ENCODE measurements at places on chromosomes 13 and 19. TPM values are rescaled to one million over a fixed set of nuclear protein-coding genes. Genes with fewer than 3 reads are reported as not detected.

DNA sequence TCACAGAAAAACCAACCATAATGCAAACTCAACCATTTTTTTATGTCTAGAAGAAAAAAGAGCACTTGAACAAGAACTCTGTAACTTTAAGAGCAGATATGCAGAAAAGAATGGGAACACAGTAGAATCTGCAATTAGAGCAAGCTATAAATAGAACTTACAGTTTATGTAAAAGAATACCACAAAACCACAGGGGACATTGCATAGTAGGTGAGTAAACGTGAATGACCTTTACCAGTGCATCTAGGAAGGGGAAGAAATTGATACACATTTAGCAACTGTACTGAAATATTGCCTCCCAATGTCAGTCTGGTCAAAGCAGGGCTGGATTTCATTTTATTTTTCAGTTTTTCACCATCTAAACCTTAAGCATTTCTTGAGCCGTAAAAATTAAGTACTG, 242.2 kb upstream of the EDNRB start:
- H3K27me3 ChIP-seq, result no peaks in the 10 kb centered on the region
- peak; percentile 46 for DNase-seq
- no peaks in the 10 kb centered on the region for H3K4me1 ChIP-seq
- no peaks in the 10 kb centered on the region for H3K36me3 ChIP-seq
- H3K4me3 ChIP-seq, result no peak overlapping the region

DNA sequence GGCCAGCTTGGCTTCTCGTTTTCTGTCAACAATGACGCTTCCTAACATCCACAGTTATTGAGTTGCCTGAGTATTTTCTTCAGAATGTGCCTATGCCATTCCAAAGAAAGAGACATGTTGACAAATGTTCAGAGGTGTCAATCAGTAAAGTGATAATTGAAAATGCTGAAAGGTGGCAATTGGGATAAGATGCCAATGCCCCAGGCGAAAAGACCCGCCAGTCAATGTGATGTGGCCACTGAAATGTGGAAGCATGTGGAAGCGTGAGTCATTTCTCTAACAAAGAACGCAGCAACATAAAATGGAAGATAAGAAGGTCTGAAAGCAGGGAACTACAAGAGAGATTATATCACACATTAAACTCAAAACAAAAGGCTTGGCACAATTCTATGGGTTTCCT, 882.2 kb upstream of the SLC10A2 start:
- no peak for DNase-seq
- H3K36me3 ChIP-seq, result no peaks in the 10 kb centered on the region
- no peak overlapping the region for H3K27ac ChIP-seq
- H3K27me3 ChIP-seq, result no peaks in the 10 kb centered on the region

GRCh38 chr19:3363841-3364500, 2.4 kb upstream of the NFIC start:
- peaks cover 44% of the 10 kb centered on the region for H3K4me1 ChIP-seq
- no peak overlapping the region for H3K4me3 ChIP-seq
- H3K36me3 ChIP-seq, result peaks cover 4% of the 10 kb centered on the region
- H3K27me3 ChIP-seq, result no peaks in the 10 kb centered on the region
- H3K27ac ChIP-seq, result peak overlapping the region; percentile 44

- DNase-seq, result no peak
- peaks cover under 1% of the 10 kb centered on the region for H3K36me3 ChIP-seq
- peaks cover 6% of the 10 kb centered on the region for H3K4me1 ChIP-seq
- H3K27me3 ChIP-seq, result no peaks in the 10 kb centered on the region
These were observed 19.4 kb downstream of the UFM1 start for GRCh38 chr13:38369058-38369457.

GRCh38 chr19:35041548-35042055, at the start of gene HPN:
TSS of gene HPN (plus strand) at chr19:35041721. CDS start at chr19:35042507, 786 bp downstream.
- no peaks in the 10 kb centered on the region for H3K36me3 ChIP-seq
- no peaks in the 10 kb centered on the region for H3K4me1 ChIP-seq
- H3K27me3 ChIP-seq, result no peaks in the 10 kb centered on the region
- no peak for DNase-seq
- H3K4me3 ChIP-seq, result no peak within 1 kb of the TSS

DNA sequence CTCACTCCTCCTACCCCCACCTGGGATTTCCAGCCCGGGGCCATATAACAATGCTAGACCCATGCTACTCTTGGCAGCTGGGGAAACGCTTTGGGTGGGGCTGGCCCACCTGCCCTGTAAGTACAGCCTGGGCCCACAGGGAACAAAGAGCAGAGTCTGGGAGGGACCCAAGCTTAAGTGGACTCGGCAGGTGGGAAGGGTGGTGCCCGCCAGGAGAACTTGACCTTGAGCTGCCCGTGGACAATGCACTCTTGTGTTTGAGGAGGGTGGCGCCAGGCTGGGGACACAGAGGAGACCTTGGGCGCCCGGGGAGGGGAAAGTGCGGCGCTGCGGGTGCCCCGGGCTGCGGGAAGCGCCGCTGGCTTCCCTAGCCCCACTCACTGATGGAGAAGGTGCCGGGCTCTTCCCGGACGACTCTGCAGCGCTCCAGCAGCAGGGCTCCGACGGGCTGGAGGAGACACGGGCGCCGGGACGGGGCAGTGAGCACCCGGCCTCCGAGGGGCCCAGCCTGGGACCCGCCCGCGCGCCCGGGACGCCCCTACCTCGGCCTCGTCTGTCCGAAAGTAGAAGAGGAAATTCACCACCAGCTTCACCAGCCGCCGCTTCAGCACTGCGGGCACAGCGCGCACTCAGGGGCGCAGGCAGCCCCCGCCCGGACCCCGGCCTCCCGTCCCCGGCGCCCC, 607 bp downstream of the PLEKHJ1 start:
- peaks cover 13% of the 10 kb centered on the region for H3K4me1 ChIP-seq
- H3K36me3 ChIP-seq, result peaks cover 42% of the 10 kb centered on the region
- H3K4me3 ChIP-seq, result peak overlapping the region; percentile 86
- peak overlapping the region; percentile 87 for H3K27ac ChIP-seq
- H3K27me3 ChIP-seq, result no peaks in the 10 kb centered on the region

Gene MAMSTR
- total RNA-seq, result 0.22 TPM

GRCh38 chr13:82654861-82655855, 1227.1 kb downstream of the SLITRK1 start:
- peaks cover 5% of the 10 kb centered on the region for H3K4me1 ChIP-seq
- peak overlapping the region; percentile 75 for H3K27ac ChIP-seq
- peak; percentile 75 for DNase-seq
- no peaks in the 10 kb centered on the region for H3K27me3 ChIP-seq

GRCh38 chr13:98033277-98034247, 80.1 kb downstream of the IPO5 start:
- H3K27me3 ChIP-seq, result no peaks in the 10 kb centered on the region
- H3K4me1 ChIP-seq, result no peaks in the 10 kb centered on the region
- no peak overlapping the region for H3K27ac ChIP-seq
- no peak overlapping the region for H3K4me3 ChIP-seq
- H3K36me3 ChIP-seq, result no peaks in the 10 kb centered on the region
- DNase-seq, result peak; percentile 53

Gene TMPRSS9
- total RNA-seq, result not detected

Gene C2CD4C
- total RNA-seq, result 0.49 TPM

GRCh38 chr19:19140476-19140875, 2.2 kb upstream of the TMEM161A start:
- no peak overlapping the region for H3K27ac ChIP-seq
- H3K4me3 ChIP-seq, result no peak overlapping the region
- H3K36me3 ChIP-seq, result peaks cover 5% of the 10 kb centered on the region
- H3K27me3 ChIP-seq, result no peaks in the 10 kb centered on the region

DNA sequence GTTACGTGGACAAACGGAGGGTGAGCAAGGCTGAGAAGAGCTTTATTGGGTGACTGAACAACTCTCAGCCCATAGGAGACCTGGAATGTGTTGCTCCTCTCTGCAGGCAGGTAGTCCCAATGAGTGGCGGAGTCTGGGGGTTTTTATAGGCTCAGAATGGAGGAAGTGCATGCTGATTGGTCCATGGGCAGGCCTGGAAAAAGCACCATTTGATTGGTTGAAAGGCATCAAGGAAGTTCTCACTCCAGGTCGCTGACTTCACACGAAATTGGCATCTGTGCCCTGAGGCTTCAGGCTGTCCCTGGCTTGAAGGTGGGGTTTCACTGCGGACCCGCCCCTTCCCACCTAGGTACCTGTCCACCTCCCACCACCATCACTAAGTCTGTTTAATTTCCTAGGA, 65.4 kb downstream of the SPATA13 start:
- no peaks in the 10 kb centered on the region for H3K4me1 ChIP-seq
- no peak overlapping the region for H3K4me3 ChIP-seq
- H3K36me3 ChIP-seq, result no peaks in the 10 kb centered on the region
- H3K27ac ChIP-seq, result no peak overlapping the region
- H3K27me3 ChIP-seq, result no peaks in the 10 kb centered on the region

GRCh38 chr19:39379865-39380396, 11.0 kb downstream of the PAF1 start:
- no peak overlapping the region for H3K27ac ChIP-seq
- H3K4me3 ChIP-seq, result no peak overlapping the region
- no peak for DNase-seq

Gene UQCR11
- 256 TPM for total RNA-seq

Gene ZNF677
- not detected for total RNA-seq

Gene IL27RA
- 1.7 TPM for total RNA-seq

DNA sequence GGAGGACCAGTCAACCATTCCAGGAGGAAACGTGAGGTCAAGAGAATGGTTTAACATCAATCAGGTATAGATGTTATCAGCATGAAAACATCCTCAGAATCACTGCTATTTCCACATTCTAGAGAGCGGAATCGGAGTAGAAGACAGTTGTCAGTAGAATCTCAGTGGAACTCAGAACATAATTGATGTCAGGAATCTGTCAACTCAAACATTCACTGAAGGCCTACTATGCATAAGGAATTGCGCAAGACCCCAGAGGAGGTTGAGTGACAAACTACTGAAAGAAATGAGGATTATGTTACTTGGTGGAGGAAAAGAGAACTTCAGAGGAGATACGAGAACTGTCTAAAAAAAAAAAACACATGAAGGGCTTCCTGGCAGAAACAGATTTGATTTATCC, 97.8 kb downstream of the LHFPL6 start:
- H3K4me1 ChIP-seq, result peaks cover 10% of the 10 kb centered on the region
- H3K36me3 ChIP-seq, result no peaks in the 10 kb centered on the region
- DNase-seq, result no peak
- no peaks in the 10 kb centered on the region for H3K27me3 ChIP-seq

DNA sequence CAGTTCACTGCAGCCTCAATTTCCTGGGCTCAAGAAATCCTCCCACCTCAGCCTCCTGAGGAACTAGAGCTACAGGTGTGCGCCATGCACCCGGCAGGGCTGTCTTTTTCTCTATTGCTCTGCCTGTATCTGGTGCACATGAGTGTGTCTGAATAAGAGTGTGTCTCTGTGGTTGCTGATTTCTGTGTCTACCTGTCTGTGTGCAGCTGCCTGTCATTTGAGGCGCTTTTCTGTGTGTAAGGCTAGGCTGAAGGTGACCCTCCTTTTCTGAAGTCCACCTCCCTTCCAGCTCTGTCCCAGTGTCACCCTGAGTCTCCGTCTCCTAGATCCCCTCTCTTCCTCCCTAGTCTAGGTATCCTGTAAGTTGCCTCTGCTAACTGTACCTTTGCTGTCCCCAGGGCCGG, 1.5 kb upstream of the PRR12 start:
- H3K27ac ChIP-seq, result no peak overlapping the region
- H3K4me1 ChIP-seq, result peaks cover 25% of the 10 kb centered on the region
- no peak overlapping the region for H3K4me3 ChIP-seq
- H3K36me3 ChIP-seq, result peaks cover 21% of the 10 kb centered on the region
- no peak for DNase-seq

Gene CPB2
- total RNA-seq, result not detected

DNA sequence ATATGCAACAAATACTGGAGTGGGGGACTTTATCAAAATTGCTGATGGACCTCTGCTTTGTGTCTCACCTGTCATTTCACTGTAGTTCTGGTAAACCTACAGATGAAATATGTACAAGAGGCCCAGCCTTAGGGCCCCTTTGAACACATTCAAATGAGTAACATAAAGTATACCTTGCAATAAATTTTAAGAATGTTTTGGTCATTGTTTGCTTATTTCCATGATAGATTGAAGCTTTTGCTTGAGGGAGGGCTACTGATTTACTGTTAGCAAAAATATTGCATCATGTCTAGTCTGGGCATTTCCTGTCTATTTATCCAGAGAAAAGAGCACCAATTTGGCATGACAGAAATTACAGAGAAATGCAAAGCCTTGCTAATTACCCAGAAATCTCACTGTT, 705.5 kb upstream of the PCDH9 start:
- no peak for DNase-seq
- H3K4me3 ChIP-seq, result no peak overlapping the region
- H3K27ac ChIP-seq, result no peak overlapping the region
- H3K4me1 ChIP-seq, result peaks cover 20% of the 10 kb centered on the region

Gene SF3A2
- total RNA-seq, result 119 TPM

DNA sequence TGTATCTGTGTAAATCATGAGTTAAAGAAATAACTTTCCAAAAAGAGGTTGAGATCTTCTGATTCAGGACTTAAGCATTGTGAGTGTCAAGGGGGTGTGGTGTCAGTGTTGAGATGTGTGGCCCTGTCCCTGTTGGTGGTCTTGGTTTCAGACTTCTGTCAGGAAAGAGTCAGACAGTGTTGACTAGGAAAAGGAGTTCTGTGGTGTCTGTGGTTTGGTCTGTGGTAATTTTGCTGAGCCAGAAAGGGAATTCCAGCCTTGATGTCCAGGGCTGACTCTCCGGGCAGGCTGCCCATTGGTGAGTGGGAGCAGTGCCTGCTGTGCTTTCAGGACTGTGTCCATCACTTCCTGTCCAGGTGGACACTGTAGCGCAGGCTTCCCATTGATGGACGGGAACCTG, 39.8 kb upstream of the IGFL4 start:
- H3K27ac ChIP-seq, result peak overlapping the region; percentile 13
- peaks cover 34% of the 10 kb centered on the region for H3K4me1 ChIP-seq
- peaks cover 14% of the 10 kb centered on the region for H3K27me3 ChIP-seq
- DNase-seq, result peak; percentile 79
- H3K36me3 ChIP-seq, result peaks cover 6% of the 10 kb centered on the region

GRCh38 chr19:28239270-28239669, 973.7 kb downstream of the UQCRFS1 start:
- no peaks in the 10 kb centered on the region for H3K36me3 ChIP-seq
- no peaks in the 10 kb centered on the region for H3K4me1 ChIP-seq
- H3K27ac ChIP-seq, result no peak overlapping the region

GRCh38 chr19:50455992-50456391, 20.3 kb upstream of the EMC10 start:
- H3K4me1 ChIP-seq, result no peaks in the 10 kb centered on the region
- H3K4me3 ChIP-seq, result no peak overlapping the region
- DNase-seq, result no peak
- no peak overlapping the region for H3K27ac ChIP-seq
- H3K36me3 ChIP-seq, result no peaks in the 10 kb centered on the region

Gene ZNF154
- total RNA-seq, result not detected

Gene FAM83E
- total RNA-seq, result 0.89 TPM

DNA sequence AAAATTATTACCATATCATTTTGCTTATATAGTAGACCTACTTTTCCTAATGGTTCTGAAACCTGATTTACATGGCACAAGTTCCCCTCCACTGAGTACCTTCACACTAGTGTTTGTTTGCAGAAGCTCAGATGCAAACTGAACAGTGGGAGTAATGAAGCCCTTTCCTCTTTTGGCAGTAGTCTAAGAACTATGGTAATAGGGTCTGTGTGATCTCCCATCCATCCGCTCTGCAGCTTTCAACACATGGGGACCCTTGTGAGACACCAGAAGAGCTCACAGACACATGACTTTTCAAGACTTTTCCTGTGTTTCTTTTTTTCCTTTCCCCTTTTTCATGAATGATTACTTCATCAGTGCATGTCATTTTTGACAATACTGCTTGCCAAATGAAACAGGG, 336.0 kb downstream of the ATP8A2 start:
- no peaks in the 10 kb centered on the region for H3K36me3 ChIP-seq
- H3K27ac ChIP-seq, result no peak overlapping the region
- H3K4me1 ChIP-seq, result no peaks in the 10 kb centered on the region
- H3K4me3 ChIP-seq, result no peak overlapping the region

Gene ATP4A
- total RNA-seq, result not detected

Measured in MCF 10A (cell line).